ENCODE measurements at places on chromosomes 2 and 18.
A peak's percentile ranks its signal among the peaks of the same experiment; 100 is the strongest.

DNA sequence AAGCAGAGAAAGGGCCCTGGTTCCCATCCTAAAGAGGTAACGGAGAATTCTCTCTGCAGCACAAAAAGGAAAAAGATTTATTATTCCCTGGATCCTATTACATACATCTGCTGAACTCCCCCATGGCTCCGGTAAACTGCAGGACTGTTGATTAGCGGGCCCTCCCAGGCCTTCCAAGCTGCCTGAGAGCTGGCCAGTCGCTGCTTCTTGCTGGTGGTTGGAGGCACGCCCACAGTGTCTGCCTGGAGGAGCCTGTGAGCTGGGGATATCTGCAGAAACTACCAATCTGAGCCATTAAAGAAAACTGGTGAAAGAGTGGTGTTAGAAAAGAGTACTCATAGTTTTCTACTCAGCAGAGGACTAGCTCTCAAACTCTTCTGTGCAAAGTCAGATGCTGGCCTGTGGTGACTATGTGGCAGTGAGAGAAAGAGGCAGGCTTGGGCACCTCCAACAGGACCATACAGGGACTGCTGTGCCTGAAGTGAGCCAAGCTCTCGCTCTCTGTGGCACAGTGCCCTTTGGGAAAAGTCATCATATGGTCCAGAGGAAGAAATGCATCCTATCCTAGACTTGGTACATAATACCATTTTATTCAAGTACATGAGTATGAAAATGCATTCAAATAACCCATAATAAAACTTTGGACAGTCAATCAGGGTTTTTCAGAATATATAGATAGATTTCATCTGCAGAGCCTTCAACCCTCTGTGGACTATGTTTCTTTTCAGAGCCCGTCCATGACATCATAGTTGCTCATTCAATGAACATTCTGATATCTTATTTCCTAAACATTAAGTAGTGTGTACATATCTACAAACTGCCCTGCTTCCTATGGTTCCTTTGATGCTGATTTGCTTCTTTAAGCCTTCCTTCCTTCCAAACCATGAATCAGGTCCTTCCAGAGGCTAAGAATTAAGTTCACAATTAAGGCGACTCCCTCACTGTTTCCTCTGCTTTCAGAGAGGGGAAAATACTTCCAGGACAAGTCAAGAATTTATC is 242.0 kb upstream of the LYPD1 start:
- no peak for DNase-seq

DNA sequence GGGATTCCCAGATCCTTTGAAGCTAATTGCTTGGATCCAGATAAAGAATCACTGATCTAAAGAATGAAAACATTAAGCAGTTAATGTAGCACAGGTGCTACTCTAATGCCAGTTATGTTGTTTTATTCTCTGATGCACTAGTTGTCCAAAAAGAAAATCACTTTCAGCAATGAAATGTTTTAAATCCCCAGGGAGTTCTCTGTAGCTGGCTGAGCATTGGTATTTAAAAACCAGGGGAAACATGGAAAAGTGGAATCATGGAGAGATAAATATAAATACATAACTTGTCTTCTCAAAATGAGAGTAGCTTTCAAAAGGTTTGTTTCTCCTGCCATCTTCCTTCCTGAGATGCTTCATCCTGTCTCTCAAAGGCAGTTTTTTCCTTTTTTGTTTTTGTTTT is 37.7 kb downstream of the CD302 start:
- no peak for DNase-seq

DNA sequence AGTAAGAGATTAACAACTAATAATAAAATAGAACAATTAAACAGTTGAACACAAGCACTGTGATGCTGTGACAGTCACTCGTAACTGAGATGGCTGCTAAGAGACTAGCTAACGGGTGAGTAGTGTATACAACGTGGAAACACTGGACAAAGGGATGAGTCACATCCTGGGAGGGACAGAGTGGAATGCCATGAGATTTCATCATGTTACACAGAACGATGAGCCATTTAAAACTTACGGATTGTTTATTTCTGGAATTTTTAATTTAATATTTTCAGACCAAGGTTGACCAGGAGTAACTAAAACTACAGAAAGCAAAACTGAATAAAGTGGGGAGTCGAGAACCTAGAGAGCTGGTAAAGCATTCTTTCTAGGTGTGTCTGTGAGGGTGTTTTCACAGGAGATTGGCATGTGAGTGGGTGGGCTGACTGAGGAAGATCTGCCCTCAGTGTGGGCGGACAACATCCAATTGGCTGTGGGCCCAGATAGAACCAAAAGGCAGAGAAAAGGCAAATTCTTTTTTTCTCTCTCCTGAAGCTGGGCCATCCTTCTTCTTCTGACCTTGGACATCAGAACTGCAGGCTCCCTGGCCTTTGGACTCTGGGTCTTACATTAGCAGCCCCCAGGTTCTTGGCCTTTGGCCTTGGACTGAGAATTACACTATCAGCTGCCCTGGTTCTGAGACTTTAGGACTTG is 14.6 kb downstream of the TMSB10 start:
- no peak for DNase-seq

GRCh38 chr2:149410701-149411484 is 80.5 kb downstream of the LYPD6 start:
- no peak for DNase-seq

- DNase-seq: no peak
Measured at GRCh38 chr18:56235071-56235470, 403.3 kb downstream of the TXNL1 start.

GRCh38 chr2:95578539-95578938 is 13.3 kb upstream of the TRIM43 start:
- no peak for DNase-seq

GRCh38 chr2:181239201-181239799 is 217.9 kb upstream of the ITGA4 start:
- peak; percentile 9 for DNase-seq

DNA sequence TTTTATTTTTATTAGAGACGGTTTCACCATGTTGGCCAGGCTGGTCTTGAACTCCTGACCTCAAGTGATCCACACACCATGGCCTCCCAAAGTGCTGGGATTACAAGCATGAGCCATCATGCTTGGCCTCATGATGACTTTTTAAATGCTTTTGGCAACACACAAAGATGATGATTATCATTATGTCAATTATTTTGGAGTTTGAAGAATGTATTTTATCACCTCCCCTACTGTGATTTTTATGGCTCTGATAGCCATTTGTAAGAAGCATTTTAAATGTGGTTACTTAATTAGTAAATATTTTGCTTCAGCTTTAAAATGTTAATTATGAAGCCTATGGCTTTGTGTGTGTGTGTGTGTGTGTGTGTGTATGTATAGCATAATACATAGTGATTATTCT is 45.1 kb upstream of the RAB27B start:
- DNase-seq: no peak

DNA sequence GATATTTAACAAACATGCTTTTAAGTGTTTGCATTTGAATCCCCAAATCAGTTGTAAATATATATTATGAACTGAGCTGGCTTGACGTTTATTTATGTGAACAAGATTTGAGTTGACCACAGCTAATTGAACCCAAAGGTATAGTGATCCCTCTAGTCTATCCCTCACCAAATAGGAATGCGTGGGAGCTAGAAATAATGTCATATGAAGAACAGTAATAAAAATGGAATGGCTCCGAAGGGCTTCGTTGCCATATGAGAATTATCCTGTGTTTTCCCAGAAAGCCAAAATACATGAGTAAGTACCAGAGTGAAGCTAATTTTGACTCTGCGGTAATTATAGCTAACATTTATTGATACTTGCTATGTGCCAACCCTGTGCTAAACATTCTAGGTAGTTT is 142.7 kb downstream of the ADCYAP1 start:
- no peak for DNase-seq

- DNase-seq: no peak
Measured at GRCh38 chr18:25825056-25825455, 265.4 kb downstream of the SS18 start.

GRCh38 chr18:28198620-28199019 is 21.7 kb upstream of the CDH2 start:
- DNase-seq: no peak

GRCh38 chr2:210839450-210839849 is 283.1 kb downstream of the CPS1 start:
- no peak for DNase-seq

GRCh38 chr2:233817995-233818638 is 36.2 kb downstream of the HJURP start:
- DNase-seq: no peak

DNA sequence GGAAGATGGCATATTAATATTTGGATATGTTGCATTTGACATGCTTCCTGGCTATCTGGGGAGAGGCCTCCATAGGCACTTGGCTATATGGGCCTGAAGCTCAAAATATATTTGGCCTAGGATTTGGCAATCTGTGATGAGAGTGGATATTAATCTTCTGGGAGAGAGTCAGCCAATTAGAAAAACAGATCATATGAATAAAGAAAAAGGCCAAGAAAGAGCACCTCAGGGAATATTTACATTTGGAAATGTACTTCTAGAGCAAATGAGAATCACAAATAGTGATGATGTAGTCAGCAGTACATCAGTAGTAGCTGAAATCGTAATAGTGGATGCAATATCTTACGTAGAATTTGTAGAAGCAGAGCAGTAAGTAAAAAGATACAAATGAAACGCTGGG is 277.0 kb downstream of the CTNNA2 start:
- DNase-seq: no peak

GRCh38 chr18:62621546-62621945 is 93.8 kb upstream of the PHLPP1 start:
- no peak for DNase-seq

DNA sequence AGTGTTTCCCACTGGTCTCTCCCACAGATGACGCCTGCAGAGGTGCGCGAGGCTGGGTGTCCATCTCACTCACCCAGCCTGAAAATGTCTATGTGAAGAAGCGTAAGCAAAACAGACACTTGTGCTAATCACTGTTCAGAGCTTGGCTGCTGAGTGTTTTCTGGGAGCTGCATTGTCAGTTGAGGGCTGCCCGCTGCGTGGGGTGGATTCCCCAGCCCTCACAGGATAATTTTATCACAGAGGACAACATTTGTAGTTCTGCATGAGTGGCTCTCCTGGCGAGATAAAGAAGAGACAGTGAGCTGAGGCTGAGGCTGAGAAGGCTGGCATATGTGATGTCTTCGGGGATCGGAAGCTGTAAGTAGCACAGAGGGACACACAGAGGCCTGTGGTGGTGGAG is 16.2 kb upstream of the CAPN13 start:
- no peak for DNase-seq

DNA sequence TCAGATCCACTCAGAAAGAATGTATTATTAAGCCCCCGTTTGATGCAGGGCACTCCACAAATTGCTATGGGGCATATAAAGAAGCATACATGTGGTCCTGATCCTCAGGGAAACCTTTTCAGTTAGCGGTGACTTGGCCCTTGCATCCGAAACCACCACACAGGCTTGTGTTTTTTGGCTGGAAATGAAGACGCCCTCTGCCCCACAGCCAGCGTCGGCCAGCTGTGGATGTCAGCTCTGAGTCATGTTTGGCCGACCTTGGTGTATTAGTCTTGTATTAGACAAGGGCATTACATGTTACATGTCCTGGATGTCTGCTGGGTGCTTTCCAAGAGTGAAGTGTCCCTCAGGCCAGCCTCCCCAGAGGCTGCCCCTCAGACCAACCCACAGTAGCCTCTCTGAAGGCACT is 107.6 kb upstream of the MAP3K20 start:
- DNase-seq: no peak

DNA sequence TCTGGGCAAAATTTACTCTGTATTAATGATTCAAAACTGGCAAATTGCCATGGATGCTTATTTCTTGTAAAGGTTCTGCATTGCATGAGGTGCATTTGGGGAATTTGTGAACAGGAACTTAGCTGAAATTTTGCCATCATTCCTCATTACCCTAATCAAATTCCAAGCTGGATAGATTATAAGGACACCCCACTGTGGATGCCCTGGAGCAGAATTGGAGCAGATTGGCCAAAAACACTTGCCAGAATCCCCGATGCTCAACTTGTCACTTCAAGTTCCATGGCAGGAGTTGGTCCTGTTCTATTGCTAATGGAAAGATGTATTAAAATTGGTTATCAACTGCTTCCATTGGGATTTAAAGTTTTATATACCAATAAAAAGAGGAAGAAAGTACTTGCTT is 237.9 kb downstream of the CCDC102B start:
- DNase-seq: no peak
